Naive thymus-derived CD8-positive, alpha-beta T cell (primary cell): ENCODE measurements at places on chromosomes 16 and 17.

DNA sequence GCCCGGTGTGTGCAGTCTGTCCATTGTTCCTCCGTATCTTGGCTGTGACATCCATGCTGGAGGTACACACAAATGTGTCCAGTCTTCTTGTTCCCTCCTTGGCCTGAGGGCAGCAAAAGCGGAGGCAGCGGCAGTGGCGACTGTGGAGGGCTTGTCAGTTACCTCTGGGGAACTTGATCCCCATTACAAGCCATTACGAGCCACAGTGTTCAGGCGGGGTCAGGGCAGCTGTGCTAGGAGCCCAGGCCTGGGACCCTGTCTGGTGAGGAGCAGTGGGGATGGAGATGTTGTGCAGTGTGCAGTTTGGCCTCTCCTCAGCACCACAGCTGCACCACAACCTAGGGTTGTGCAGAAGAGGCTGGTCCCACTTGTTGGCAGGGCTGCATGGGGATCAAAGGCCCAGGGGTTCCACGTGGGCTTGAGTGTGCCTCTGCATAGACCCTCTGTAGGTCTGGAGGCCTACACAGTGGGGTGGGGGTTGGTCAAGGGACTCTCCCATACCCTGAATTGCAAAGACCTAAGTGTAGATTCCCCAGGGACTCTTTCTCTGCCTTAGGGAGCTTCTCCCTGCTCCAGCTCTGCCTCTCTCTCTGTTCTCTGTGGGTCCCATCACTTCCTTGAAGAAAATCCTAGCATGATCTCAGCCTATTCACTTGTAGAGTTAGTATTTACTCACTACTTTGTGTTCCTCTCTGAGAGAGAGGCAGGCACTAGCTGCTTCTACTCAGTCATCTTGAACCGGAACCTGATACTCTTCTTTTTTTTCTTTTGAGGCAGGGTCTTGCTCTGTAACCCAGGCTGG, 58.8 kb downstream of the SLFN11 start:
- H3K36me3 ChIP-seq = peaks cover 2% of the 10 kb centered on the region
- H3K27me3 ChIP-seq = no peaks in the 10 kb centered on the region
- peaks cover 68% of the 10 kb centered on the region for H3K4me1 ChIP-seq
- H3K27ac ChIP-seq = peak overlapping the region; percentile 98
- peak overlapping the region; percentile 97 for H3K4me3 ChIP-seq
- no peak for DNase-seq

- H3K27ac ChIP-seq = peak overlapping the region; percentile 100
- no peaks in the 10 kb centered on the region for H3K27me3 ChIP-seq
- no peaks in the 10 kb centered on the region for H3K36me3 ChIP-seq
- no peak for DNase-seq
Observed at GRCh38 chr17:45230787-45231480, 9.2 kb downstream of the FMNL1 start.

GRCh38 chr17:17911001-17911613, 61.1 kb downstream of the TOM1L2 start:
- peaks cover 20% of the 10 kb centered on the region for H3K4me1 ChIP-seq
- H3K27ac ChIP-seq = no peak overlapping the region
- no peaks in the 10 kb centered on the region for H3K27me3 ChIP-seq
- no peak for DNase-seq
- no peak overlapping the region for H3K4me3 ChIP-seq
- peaks cover 16% of the 10 kb centered on the region for H3K36me3 ChIP-seq

DNA sequence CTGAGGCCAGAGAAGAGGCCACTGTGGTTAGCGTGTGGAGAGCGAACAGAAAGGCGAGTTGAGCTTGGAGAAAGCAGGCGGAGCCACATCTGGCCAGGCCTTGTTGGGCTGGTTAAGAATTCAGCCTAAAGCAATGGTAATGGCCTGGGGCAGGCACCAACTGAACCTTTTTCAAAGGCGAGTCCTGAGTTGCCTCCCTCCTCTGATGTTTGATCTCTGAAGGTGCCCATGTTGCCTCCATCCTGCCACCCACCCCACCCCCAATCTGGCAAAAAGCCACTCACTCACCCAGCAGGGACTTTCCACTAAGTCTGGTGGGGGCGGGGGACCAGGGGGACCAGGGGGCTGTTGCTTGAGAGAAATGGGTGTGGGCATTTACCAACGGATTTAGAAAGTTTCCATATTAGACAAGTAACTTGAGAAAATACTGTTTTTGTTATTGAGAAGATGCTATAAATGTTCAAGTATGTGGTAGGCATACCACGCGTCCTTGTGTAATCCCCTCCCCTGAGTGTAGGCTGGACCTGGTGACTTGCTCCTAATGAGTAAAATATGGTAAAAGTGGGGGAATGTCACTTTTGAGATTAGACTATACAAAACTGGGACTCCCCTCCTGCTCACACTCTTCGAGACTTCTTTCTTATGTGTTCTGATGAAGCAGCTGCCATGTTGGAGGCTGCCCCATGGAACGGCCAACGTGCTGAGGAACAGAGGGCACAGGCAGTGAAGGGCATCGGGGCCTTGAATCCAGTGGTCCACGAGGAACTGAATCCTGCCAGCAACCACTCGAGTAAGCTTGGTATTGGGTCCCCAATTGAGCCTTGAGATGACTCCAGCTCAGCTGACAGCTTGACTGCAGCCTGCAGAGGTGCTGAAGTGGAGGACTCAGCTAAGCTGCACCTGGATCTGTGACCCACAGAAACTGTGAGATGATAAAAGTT, 29.9 kb upstream of the TNS4 start:
- H3K36me3 ChIP-seq = no peaks in the 10 kb centered on the region
- peak; percentile 73 for DNase-seq
- H3K4me1 ChIP-seq = peaks cover 78% of the 10 kb centered on the region
- H3K4me3 ChIP-seq = peak overlapping the region; percentile 44

DNA sequence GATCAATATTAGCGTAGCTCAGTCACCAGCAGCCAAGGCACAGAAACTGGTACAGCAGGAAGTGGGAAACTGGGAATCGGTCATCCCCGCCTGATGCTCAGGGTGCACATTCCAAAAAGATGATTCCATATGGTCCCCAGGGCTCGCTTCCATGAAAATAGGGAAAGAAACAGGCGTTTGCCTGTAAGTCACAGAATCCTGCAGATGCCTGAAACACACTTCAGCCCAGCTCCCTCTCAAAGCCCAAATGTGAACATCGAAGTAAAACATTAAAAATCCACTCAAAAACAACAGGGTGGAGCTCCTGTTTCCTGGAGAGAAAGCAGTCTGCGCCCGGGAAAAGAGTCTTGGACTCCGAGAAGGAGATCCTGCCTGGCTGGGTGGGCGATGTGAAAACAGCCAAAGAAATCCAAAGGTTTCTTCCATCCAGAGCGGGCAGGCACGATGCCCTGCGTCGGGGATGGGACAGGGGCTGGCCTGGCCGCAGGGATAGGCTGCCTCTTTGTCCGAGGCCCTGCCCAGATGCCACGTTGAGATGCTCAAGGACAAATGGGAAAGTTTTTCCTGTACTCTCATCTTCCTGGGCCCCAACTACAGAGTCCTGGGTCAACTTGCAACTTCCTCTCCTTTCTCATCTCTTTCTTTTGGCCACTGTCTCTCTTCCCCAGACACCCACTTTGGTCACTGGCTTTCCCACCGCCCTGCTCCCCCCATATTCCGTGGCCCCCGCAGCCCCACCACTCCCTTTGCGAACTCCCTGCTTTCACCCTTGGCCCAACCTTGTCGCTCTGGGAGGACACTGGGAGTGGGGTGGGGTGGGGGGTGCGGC, 743 bp downstream of the WIPI1 start:
- H3K27ac ChIP-seq = peak overlapping the region; percentile 75
- DNase-seq = no peak
- H3K4me1 ChIP-seq = peaks cover 50% of the 10 kb centered on the region
- H3K36me3 ChIP-seq = no peaks in the 10 kb centered on the region

DNA sequence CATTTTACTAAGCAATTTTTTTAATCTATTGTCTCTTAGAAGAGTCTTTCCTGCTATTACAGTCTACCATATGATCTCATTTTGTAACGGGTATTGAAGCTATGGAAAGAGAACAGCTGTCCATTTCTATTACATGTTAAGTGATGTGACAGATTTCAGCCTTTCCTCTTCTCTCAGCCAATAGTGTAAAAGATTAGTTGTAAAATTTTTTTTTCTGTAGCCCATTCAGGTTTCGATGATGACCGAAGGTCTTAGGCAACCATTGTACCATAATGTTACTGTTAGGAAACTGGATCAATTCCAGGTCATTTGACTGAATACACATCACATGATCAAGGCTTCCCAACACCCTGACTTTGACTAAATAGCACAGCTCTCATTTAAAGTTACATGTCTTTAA, 147.6 kb upstream of the HLF start:
- H3K27ac ChIP-seq = no peak overlapping the region
- DNase-seq = no peak
- no peaks in the 10 kb centered on the region for H3K27me3 ChIP-seq
- no peak overlapping the region for H3K4me3 ChIP-seq

- peaks cover 3% of the 10 kb centered on the region for H3K36me3 ChIP-seq
- H3K4me3 ChIP-seq = no peak overlapping the region
- H3K27ac ChIP-seq = no peak overlapping the region
- no peaks in the 10 kb centered on the region for H3K27me3 ChIP-seq
- no peaks in the 10 kb centered on the region for H3K4me1 ChIP-seq
Observed at GRCh38 chr16:72727565-72727964, 320.4 kb downstream of the ZFHX3 start.

- peak overlapping the region; percentile 18 for H3K4me3 ChIP-seq
- H3K27ac ChIP-seq = no peak overlapping the region
- peaks cover 14% of the 10 kb centered on the region for H3K4me1 ChIP-seq
- H3K27me3 ChIP-seq = peaks cover 56% of the 10 kb centered on the region
- H3K36me3 ChIP-seq = no peaks in the 10 kb centered on the region
Observed at GRCh38 chr16:54933281-54934011, 2.8 kb downstream of the IRX5 start.

DNA sequence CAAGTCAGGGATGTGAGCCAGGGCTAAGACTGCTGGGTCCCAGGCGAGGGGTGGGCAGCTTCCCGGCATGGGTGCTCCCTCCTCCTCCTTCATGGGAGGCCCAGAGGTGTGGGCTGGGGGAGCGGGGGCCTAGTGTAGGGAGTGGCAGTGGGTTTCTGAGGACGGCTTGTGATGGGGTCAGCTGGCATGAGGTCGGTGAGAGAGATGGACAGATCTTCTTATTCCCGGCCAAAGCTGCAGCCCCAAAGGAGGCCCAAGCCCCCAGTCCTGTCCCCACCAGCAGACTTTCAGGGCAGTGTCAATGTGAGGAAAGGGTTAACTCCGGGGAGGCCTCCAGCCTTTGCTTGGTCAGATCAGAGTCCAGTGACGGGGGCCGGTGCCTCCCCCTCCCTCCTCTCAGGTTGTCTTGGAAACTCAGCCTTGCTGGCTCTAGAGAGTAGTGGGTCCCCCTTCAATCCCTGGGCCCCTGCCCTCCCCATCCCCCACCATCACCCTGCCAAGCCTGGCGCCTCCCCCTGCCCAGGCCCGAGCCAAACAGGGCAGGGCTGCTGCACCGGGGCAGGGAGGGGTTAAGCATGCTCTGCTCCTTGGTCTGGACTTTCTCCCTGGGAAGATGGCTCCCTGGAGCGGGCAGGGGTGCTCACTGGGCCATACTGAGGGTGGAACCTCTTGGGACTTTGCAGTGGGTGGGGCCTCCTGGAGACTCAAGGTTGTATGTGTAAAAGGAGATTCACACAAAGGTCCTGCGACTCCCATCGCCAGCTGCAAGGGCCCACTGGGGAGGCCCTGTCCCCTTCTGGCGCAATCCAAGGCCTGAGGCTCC, 12.4 kb downstream of the NAT9 start:
- H3K4me1 ChIP-seq = peaks cover 32% of the 10 kb centered on the region
- H3K27ac ChIP-seq = no peak overlapping the region
- no peak overlapping the region for H3K4me3 ChIP-seq
- no peaks in the 10 kb centered on the region for H3K27me3 ChIP-seq
- peaks cover 5% of the 10 kb centered on the region for H3K36me3 ChIP-seq

GRCh38 chr17:66466840-66467367, 164.5 kb downstream of the PRKCA start:
- no peaks in the 10 kb centered on the region for H3K27me3 ChIP-seq
- peak overlapping the region; percentile 29 for H3K27ac ChIP-seq
- no peak for DNase-seq
- H3K4me3 ChIP-seq = peak overlapping the region; percentile 6
- no peaks in the 10 kb centered on the region for H3K36me3 ChIP-seq

GRCh38 chr17:79617740-79618382, 7.0 kb upstream of the RBFOX3 start:
- H3K27ac ChIP-seq = no peak overlapping the region
- DNase-seq = no peak
- no peaks in the 10 kb centered on the region for H3K36me3 ChIP-seq

- no peak overlapping the region for H3K27ac ChIP-seq
- H3K36me3 ChIP-seq = no peaks in the 10 kb centered on the region
- DNase-seq = no peak
- H3K4me1 ChIP-seq = peaks cover 25% of the 10 kb centered on the region
- H3K4me3 ChIP-seq = no peak overlapping the region
- H3K27me3 ChIP-seq = no peaks in the 10 kb centered on the region
Observed at GRCh38 chr17:64328859-64329531, 61.7 kb downstream of the PECAM1 start.

GRCh38 chr16:57575468-57576277, 33.2 kb downstream of the ADGRG5 start:
- no peaks in the 10 kb centered on the region for H3K36me3 ChIP-seq
- peaks cover 44% of the 10 kb centered on the region for H3K4me1 ChIP-seq
- no peak overlapping the region for H3K4me3 ChIP-seq
- no peak overlapping the region for H3K27ac ChIP-seq
- H3K27me3 ChIP-seq = no peaks in the 10 kb centered on the region

GRCh38 chr17:2347805-2348685, 10.7 kb downstream of the SGSM2 start:
- no peaks in the 10 kb centered on the region for H3K27me3 ChIP-seq
- peaks cover 29% of the 10 kb centered on the region for H3K36me3 ChIP-seq
- no peak for DNase-seq
- H3K27ac ChIP-seq = no peak overlapping the region
- no peak overlapping the region for H3K4me3 ChIP-seq

GRCh38 chr17:64223931-64224629, 39.0 kb downstream of the TEX2 start:
- H3K4me1 ChIP-seq = peaks cover 14% of the 10 kb centered on the region
- no peaks in the 10 kb centered on the region for H3K27me3 ChIP-seq
- H3K36me3 ChIP-seq = no peaks in the 10 kb centered on the region
- DNase-seq = no peak

- H3K27ac ChIP-seq = peak overlapping the region; percentile 100
- no peak for DNase-seq
- H3K4me1 ChIP-seq = peaks cover 38% of the 10 kb centered on the region
- peak overlapping the region; percentile 98 for H3K4me3 ChIP-seq
Observed at GRCh38 chr17:38825762-38826247, 684 bp upstream of the CWC25 start.

DNA sequence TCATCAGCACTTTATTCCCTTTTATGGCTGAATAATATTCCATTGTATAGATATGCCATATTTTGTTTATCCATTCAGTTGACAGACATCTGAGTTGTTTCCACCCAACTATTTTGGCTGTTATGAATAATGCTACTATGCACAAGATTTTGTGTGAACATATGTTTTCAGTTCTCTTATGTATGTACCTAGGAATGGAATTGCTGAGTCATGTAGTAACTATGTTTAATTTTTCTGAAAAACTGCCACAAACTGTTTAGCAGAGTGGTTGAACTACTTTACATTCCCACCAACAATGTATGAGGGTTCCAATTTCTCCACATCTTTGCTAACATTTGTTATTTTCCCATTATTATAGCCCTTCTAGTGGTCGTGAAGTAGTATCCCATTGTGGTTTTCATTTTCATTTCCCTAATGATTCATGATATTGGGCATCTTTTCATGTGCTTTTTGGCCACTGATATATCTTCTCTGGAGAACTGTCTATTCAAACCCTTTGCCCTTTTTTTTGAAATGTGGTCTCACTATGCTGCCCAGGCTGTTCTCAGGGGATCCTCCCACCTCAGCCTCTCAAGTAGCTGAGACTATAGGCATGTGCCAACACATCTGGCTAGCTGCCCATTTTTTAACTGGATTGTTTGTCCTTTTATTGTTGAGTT, 26.3 kb downstream of the SMURF2 start:
- H3K4me1 ChIP-seq = peaks cover 70% of the 10 kb centered on the region
- H3K36me3 ChIP-seq = peaks cover 5% of the 10 kb centered on the region
- no peak overlapping the region for H3K4me3 ChIP-seq
- H3K27me3 ChIP-seq = no peaks in the 10 kb centered on the region
- no peak for DNase-seq
